ENCODE measurements at places on chromosomes 4 and X.

- no peak for DNase-seq
Observed at GRCh38 chrX:123267220-123267619, 83.1 kb downstream of the GRIA3 start.

DNA sequence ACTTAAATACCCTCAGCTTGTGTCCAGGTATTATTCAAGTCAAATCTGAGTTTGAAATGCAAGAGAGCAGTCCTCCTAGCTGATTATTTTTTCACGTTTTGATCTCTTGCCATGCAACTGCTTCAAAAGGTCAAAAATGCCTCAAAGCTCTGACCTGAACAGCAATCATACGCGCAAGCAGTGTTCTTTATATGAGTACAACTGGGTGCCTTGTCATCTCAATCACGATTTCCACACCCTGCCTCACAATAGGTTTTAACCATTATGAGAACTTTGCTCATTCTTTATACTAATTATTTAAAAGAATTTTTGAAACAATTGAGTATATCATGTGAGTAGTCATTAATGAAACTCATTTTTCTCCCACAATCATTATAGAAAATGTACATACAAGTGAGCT, 649.1 kb downstream of the DMD start:
- no peak for DNase-seq

- no peak for DNase-seq
Observed at GRCh38 chr4:11297627-11298026, 131.1 kb downstream of the HS3ST1 start.

DNA sequence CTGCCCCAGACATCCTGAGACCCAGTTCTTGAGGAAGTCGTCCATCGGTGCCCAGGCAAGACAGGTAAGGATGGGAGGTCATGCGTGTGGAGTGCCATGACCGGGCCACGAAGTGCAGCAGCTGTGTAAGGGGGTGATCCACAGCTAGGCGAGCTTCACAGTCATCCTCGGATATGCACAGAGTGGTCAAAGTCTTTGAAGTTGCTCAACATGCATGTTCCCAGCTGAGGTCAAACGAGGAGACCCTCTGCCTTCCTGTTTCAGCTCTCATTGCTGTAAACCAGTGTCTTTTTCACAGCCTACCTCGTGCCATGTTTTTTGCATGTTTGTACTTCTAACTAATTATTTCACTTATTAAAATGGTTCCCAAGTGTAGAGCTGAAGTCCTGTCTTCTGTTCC, 109.9 kb upstream of the TBL1X start:
- DNase-seq = no peak

DNA sequence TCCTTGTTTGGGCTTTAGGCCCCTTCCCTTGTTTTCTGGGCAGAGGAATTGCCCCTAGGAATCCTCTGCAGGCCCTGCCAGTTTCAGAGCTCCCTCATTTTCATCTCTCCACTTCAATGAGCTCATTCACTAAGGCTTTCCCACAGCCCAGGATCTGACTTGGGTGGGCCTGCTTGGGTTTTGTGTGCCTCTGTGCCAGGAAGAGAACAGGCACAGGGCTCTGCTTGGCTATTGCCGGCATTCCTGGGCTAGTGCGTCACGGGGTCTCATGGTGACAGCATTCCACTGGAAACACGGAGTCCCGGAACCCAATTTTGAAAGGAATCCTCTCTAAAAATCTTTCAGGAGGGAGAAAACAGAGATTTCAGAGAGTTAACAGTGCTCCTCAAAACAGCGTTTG, 150.5 kb downstream of the VCX3A start:
- no peak for DNase-seq

GRCh38 chrX:30613721-30614120, 36.2 kb upstream of the TASL start:
- peak; percentile 88 for DNase-seq

GRCh38 chr4:121220698-121221097, 56.6 kb upstream of the TNIP3 start:
- DNase-seq = no peak

DNA sequence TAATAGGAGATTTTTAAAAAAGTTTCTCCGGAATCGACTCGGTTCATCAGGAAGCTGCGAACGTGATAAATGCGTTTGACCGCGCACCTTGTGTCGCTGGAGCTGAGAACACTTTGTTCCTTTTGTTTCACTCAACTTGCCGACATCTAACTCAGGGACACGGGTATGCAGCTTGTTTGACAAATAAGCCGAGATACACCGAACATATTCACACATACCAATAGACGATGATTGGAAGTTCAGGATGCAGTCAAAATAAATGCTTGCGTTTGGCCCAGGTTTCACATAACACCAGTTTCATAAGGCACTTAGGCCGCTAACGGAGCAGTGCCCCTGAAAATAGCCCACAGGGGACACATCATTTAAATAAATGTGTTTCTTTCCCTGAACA, 932 bp upstream of the SHISA3 start:
- no peak for DNase-seq

Data from inflammatory macrophage treated with lipopolysaccharide for 1 hour (primary cell).